ENCODE measurements at places on chromosomes 5 and 9.

- H3K4me1 ChIP-seq, result peaks cover 34% of the 10 kb centered on the region
- DNase-seq, result no peak
- peak overlapping the region; percentile 91 for H3K4me3 ChIP-seq
- no peaks in the 10 kb centered on the region for H3K27me3 ChIP-seq
- H3K27ac ChIP-seq, result peak overlapping the region; percentile 73
These were observed 1.3 kb downstream of the ZBTB34 start for GRCh38 chr9:126861707-126862103.

GRCh38 chr9:100449420-100449819 is 22.5 kb downstream of the MSANTD3 start:
- no peaks in the 10 kb centered on the region for H3K4me1 ChIP-seq
- DNase-seq, result no peak
- H3K27me3 ChIP-seq, result no peaks in the 10 kb centered on the region

DNA sequence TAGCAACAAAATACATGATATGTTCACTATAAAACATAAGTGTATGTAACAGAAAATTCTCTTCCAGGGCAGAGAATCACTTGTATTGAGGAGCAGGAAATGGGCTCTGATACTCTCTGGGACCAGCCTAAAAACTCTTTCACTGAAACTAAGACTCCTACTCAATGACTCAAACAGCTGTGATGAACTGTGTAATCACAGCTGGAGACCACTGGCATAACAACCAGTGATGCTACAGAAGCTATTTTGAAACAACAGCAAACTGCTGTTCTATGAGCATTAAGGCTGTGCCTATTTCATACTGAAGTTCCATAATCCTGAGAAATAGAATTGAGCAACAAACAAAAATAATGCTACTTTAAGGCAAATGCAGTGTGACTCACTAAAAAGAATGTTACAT is 594.0 kb downstream of the HINT1 start:
- no peaks in the 10 kb centered on the region for H3K36me3 ChIP-seq
- no peak for DNase-seq
- no peaks in the 10 kb centered on the region for H3K4me1 ChIP-seq
- no peaks in the 10 kb centered on the region for H3K27me3 ChIP-seq
- H3K27ac ChIP-seq, result no peak overlapping the region
- no peak overlapping the region for H3K4me3 ChIP-seq

GRCh38 chr5:9818340-9818845 is 188.2 kb upstream of the TAS2R1 start:
- H3K4me3 ChIP-seq, result no peak overlapping the region
- H3K27me3 ChIP-seq, result no peaks in the 10 kb centered on the region
- H3K4me1 ChIP-seq, result no peaks in the 10 kb centered on the region
- DNase-seq, result no peak
- H3K27ac ChIP-seq, result no peak overlapping the region
- H3K36me3 ChIP-seq, result no peaks in the 10 kb centered on the region

DNA sequence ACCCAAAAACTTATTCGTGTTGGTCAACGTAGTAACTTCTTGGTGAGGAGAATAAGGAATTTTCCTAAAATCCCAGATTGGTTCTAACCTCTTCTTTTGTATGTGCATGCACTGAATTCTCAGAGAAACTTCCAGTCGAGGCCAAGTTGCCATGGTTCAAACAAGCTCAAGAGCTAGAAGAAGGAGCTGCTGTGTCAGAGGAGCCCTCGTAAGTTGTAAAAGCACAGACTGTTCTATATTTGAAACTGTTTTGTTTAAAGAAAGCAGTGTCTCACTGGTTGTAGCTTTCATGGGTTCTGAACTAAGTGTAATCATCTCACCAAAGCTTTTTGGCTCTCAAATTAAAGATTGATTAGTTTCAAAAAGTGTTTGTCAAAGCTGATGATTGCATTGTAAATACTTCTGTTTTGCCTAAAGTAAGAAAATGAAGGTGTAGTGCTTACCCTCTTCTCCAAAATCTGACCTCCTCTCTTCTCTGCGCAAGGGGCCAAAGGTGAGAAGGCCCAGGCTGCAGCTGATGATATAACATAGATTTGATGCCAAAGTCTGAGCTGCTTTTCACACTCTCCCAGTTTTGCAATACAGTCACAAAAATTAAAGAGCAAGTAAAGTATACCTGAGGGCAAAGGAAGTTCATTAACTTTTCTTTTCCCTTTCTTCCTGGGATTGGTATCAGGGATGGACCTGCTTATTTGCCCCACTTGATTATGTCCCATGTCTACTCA is 210.8 kb downstream of the ADAMTSL1 start:
- peaks cover 9% of the 10 kb centered on the region for H3K4me1 ChIP-seq
- peak; percentile 32 for DNase-seq
- no peaks in the 10 kb centered on the region for H3K27me3 ChIP-seq
- H3K36me3 ChIP-seq, result no peaks in the 10 kb centered on the region
- peak overlapping the region; percentile 3 for H3K27ac ChIP-seq

- DNase-seq, result no peak
- H3K27ac ChIP-seq, result no peak overlapping the region
- no peaks in the 10 kb centered on the region for H3K4me1 ChIP-seq
- no peaks in the 10 kb centered on the region for H3K27me3 ChIP-seq
These were observed 159.4 kb downstream of the GABRB2 start for GRCh38 chr5:161387121-161387520.

DNA sequence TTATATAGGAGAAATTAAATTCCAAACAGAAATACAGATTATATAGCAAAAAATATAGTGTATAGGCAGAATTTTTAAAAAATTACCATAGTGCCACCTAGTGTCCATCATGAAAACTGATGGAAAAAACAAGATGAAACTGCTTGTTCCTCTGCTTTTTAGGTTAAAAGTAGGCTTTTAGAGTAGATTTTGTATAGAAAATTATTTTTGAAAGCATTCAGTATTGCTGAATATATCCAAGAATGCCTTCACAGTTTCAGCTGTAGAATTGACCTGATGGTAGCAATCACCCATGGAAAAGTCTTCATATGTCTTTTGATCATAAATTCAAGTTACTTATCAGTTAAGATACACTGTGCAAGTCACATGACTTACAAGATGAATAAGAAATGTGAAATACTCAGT is 19.7 kb downstream of the RIOK2 start:
- H3K4me1 ChIP-seq, result no peaks in the 10 kb centered on the region
- DNase-seq, result no peak
- H3K4me3 ChIP-seq, result no peak overlapping the region
- H3K27me3 ChIP-seq, result no peaks in the 10 kb centered on the region
- H3K36me3 ChIP-seq, result no peaks in the 10 kb centered on the region
- H3K27ac ChIP-seq, result no peak overlapping the region

DNA sequence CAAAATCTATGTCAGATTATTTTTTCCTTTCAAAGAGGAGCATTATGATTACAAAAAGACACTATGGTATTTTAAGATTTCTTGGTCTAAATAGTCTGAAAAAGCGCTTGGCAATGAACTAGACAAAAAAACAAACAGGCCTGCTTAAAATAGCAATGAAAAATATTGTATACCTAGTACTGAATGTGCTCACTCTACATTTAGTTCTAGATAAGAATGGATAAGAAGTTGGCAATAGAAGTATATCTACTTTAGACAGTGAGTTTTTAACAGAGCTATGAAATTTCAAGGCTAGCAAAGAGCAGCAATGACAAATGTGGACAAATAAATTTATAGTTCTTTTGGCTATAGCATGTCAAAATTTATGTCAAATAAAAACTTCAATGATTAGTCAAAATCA is 26.2 kb downstream of the GIN1 start:
- no peak overlapping the region for H3K4me3 ChIP-seq
- peaks cover 19% of the 10 kb centered on the region for H3K4me1 ChIP-seq
- no peaks in the 10 kb centered on the region for H3K27me3 ChIP-seq
- H3K27ac ChIP-seq, result peak overlapping the region; percentile 46
- DNase-seq, result no peak

DNA sequence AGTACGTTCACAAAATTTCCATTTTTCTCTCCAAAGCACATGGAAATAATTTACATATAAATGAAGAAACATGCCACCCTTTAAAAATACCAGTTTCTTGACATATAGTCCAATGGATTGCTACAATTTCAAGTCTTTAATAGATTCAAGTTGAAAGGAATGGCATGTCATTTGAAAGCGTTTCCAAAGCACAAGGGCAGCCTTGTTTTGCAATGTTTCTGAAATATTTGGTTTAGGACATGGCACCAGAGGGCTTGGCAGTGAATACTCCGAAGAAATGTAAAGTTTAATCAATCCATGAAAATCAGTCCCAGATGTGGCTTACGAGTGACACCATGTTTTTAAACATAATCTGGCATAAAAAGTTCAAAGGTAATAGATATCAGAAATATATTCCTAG is 333.7 kb downstream of the PDE4D start:
- no peaks in the 10 kb centered on the region for H3K36me3 ChIP-seq
- no peaks in the 10 kb centered on the region for H3K27me3 ChIP-seq
- H3K4me3 ChIP-seq, result no peak overlapping the region
- no peaks in the 10 kb centered on the region for H3K4me1 ChIP-seq
- DNase-seq, result no peak
- no peak overlapping the region for H3K27ac ChIP-seq

GRCh38 chr5:68000805-68001204 is 214.8 kb upstream of the PIK3R1 start:
- peaks cover 14% of the 10 kb centered on the region for H3K4me1 ChIP-seq
- no peak overlapping the region for H3K4me3 ChIP-seq
- H3K36me3 ChIP-seq, result no peaks in the 10 kb centered on the region
- H3K27ac ChIP-seq, result no peak overlapping the region

DNA sequence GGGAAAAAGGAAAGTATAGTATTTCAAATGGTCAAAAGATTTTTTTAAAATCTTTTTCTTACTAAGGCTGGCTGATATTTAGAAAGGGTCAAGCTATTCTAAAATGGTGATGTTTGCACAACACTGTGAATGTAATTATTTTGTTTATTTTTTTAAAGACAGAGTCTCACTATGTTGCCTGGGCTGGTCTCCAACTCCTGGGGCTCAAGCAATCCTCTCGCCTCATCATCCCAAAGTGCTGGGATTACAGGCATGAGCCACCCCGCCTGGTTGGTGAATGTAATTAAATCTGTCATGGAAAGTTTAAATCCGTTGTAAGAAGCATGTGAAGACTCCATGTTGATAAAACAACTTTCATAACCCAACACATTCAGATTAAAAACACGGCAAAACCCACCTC is 2.6 kb downstream of the UBTD2 start:
- no peaks in the 10 kb centered on the region for H3K27me3 ChIP-seq
- no peaks in the 10 kb centered on the region for H3K36me3 ChIP-seq
- DNase-seq, result peak; percentile 56
- H3K4me1 ChIP-seq, result peaks cover 27% of the 10 kb centered on the region
- H3K4me3 ChIP-seq, result no peak overlapping the region
- H3K27ac ChIP-seq, result peak overlapping the region; percentile 39

DNA sequence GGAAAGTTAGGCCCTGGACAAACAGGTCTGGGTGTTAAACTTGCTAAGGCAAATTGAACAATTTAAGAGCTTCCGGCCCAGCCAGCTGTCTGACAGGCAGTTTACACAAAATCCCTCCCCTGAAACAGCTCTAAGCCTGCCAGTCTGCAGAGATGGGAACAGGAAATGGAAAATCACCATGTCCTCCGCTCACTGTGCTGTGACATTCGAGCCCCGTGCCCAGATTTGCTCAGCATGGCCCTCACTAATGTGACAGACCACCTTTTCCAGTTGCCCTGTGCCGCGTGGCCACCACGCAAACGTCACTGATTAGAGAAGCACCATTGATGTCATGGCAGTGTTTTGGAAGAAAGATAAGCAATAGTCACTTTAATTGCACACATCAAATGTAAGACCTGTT is 41.0 kb downstream of the CCNJL start:
- no peaks in the 10 kb centered on the region for H3K27me3 ChIP-seq
- H3K36me3 ChIP-seq, result no peaks in the 10 kb centered on the region
- no peak overlapping the region for H3K4me3 ChIP-seq

GRCh38 chr9:2966565-2967300 is 122.8 kb upstream of the PUM3 start:
- H3K4me1 ChIP-seq, result no peaks in the 10 kb centered on the region
- no peak overlapping the region for H3K4me3 ChIP-seq
- no peaks in the 10 kb centered on the region for H3K36me3 ChIP-seq
- H3K27ac ChIP-seq, result no peak overlapping the region
- no peaks in the 10 kb centered on the region for H3K27me3 ChIP-seq

- no peak overlapping the region for H3K27ac ChIP-seq
- H3K4me1 ChIP-seq, result no peaks in the 10 kb centered on the region
- no peaks in the 10 kb centered on the region for H3K27me3 ChIP-seq
- H3K36me3 ChIP-seq, result no peaks in the 10 kb centered on the region
- H3K4me3 ChIP-seq, result no peak overlapping the region
These were observed 142.3 kb upstream of the FSTL4 start for GRCh38 chr5:133754575-133755169.

DNA sequence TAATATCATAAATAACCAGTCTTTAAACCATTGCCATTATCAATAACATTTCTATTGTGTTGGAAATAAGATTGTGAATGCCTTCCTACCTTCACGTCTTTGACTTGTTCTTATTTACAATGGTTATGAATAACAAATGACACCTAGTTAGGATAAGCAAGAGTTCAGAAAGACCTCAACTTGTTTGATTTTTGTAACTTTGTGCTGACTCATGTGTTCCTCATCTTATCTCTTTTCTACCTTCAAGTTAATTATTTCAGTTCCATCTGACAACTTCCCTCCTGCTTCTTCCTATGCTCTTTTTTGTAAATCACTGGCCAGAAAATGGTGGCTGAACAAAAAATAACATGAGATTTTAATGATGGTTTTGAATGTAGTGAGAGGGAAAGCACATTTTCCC is 538.5 kb upstream of the TUSC1 start:
- no peaks in the 10 kb centered on the region for H3K36me3 ChIP-seq
- DNase-seq, result no peak
- no peaks in the 10 kb centered on the region for H3K27me3 ChIP-seq
- H3K27ac ChIP-seq, result no peak overlapping the region
- no peaks in the 10 kb centered on the region for H3K4me1 ChIP-seq

DNA sequence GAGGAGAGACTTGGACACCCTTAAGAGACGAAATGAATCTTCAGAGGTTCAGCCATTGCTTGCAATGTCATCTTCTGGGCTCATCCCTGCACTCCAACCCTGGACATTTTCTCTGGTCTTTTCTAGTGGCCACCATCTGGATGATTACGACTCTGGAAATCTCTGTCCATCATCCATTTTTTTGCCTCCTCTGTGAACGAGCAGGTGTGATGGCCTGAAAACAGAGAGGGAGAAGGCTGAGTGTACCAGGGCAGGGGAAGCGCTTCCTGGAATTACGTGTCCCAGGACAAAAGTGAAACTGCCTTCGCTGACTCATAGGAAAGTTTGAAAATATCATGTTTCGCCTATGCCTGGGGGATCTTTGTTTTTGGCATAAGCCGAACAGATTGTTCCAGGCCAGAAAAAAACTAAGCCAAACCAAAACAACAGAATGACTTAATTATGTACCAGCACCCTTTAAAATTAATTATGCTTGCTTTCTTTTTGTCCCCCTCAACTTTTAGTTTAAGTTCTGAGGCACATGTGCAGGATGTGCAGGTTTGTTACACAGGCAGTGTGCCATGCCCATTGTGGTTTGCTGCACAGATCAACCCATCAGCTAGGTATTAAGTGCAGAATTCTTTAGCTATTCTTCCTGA is 31.9 kb downstream of the ANKRD33B start:
- no peak overlapping the region for H3K27ac ChIP-seq
- DNase-seq, result no peak
- H3K36me3 ChIP-seq, result no peaks in the 10 kb centered on the region
- no peak overlapping the region for H3K4me3 ChIP-seq
- H3K4me1 ChIP-seq, result no peaks in the 10 kb centered on the region

- peaks cover 6% of the 10 kb centered on the region for H3K4me1 ChIP-seq
- H3K36me3 ChIP-seq, result no peaks in the 10 kb centered on the region
- no peak overlapping the region for H3K27ac ChIP-seq
- no peak for DNase-seq
These were observed 136.8 kb downstream of the MVB12B start for GRCh38 chr9:126463426-126463825.

- peaks cover 13% of the 10 kb centered on the region for H3K4me1 ChIP-seq
- H3K27me3 ChIP-seq, result no peaks in the 10 kb centered on the region
- no peaks in the 10 kb centered on the region for H3K36me3 ChIP-seq
- DNase-seq, result no peak
These were observed 11.2 kb downstream of the AK8 start for GRCh38 chr9:132866898-132867297.
